ENCODE measurements at places on chromosomes 16 and 17.

- DNase-seq, result peak; percentile 93
Measured at GRCh38 chr16:30534368-30535105, at the start of gene ZNF747. ZNF747 (minus strand) TSS chr16:30534858; CDS start chr16:30534679, 179 bp downstream.

DNA sequence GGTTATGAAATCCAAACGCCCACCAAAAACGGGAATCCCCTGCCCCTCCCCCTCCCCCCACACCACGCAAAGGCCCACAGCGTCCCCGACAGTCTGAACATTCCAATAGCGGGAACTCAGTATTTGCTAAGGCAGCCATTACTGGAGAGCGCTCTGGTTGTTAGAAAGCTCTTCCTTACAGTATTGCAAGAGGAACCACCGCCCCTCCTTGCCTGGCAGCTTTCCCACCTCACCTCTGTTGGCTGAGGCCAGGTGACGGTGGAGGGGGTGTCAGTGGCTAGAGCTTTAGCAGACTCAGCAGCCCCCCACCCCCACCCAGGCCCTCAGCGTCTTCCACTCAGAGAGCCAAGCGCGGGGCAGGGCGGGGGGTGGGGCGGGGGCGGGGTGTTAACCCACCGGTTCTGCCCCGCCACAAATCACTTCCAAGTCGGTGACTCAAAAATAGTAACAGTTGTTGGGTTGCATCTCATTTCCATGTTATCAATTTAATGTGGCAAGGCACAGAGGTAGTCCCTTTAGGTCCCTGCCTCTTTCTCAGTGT lies 2.2 kb upstream of the PLEKHH3 start:
- DNase-seq, result peak; percentile 68

DNA sequence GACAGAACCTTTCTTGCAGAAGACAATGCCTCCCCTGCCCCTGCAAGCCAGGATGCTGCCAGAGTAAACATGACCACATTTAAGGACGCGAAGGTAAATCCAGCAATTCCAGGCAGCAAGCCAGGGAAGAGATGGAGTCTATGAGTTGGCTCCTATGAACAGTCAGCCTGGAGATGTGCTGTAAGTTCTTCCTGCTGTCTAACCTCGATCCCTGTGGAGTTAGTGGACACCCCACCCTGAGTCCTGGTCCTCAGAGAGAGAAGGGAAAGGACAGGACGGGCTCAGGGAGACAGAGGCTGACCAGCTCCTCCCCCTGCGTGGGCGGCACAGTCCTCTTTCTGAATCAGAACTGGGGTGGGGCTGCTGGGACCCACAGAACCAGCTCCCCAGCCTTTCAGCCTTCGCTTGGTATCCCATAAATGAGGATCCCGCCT lies 24.9 kb downstream of the CDC42EP4 start:
- DNase-seq, result no peak

GRCh38 chr16:84746231-84746630 lies 46.4 kb downstream of the USP10 start:
- DNase-seq, result no peak

All from NB4 (cell line).